ENCODE measurements at places on chromosomes 3 and 15.

DNA sequence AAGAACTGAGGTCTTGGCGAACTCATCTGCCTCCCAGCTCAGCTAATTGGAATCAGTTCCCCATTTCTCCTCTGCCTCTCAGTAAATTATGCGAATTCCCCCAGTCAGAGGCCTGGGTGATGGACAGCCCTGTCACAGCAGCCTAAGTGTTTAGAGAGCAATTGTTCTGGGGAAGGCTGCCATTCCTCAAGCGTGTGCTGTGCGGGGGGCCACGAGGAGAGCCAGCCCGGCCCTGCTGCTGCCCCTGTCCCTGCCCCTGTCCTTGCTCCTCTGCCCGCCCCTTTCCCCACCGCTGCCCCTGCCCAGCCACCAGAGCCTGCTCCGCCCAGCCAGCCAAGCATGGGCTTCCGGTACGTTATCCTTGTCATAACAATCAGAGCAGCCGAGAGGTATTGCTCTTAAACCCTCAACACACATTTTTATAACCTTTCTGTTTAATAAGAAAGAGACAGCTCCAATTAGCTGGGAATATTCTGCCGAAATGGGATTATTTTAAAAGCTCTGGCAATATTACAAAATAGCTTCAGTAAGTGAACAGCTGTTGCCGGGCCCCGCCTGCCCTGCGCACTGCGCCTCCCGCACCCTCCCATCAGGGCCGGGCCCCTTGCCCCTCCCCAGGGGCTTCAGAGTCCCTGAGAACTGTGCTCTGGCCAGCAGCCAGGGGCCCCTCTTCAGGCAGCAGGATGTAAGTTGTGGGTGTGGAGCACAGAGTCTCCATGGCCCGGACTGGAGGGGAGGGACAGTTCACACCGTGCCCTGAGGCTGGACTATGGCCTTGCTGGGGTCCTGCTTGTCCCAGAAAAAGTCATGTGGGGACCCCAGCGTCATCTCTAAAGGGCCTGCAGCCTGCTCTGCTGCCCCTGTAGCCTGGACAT, 12.4 kb upstream of the CACNA2D2 start:
- peak; percentile 9 for DNase-seq

DNA sequence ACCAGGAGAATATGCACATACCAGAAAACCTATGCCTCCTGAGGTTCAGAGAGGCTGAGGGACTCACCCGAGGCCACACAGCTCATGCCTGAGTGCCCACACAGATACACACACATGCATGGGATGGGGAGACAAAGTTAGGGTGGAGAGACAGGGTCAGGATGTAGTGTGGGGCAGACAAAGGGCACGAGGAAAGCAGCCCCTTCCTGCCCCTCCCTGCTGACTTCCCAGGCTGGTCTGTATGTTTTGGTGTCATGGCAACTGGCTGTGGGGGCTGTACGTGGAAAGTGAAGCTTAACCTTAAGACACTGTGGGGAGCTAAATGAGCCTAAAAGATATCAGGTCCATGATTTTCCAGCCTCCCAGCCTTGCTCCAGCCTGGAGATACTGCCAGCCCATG, 57.8 kb downstream of the EPHB3 start:
- DNase-seq = no peak

- no peak for DNase-seq
These were observed 103.9 kb downstream of the SHQ1 start for GRCh38 chr3:72744330-72744729.

DNA sequence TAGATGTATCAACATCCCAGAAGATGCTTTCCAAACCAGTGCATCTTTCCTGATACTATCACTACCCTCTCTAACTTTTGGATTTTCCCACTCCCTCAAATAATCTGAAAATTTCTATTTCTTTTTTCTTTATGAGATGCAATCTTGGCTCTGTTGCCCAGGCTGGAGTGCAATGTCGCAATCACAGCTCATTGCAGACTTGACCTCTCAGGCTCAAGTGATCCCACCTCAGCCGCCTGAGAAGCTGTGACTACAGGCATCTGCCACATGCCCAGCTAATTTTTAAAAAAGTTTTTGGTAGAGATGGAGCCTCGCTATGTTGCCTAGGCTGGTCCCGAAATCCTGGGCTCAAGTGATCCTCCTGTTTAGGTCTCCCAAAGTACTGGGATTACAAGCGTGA, 239.7 kb downstream of the SUCLG2 start:
- no peak for DNase-seq

- DNase-seq = no peak
These were observed 2.8 kb upstream of the RTP2 start for GRCh38 chr3:187705164-187705563.

GRCh38 chr3:138817695-138818094, 17.0 kb downstream of the PIK3CB start:
- DNase-seq = no peak

DNA sequence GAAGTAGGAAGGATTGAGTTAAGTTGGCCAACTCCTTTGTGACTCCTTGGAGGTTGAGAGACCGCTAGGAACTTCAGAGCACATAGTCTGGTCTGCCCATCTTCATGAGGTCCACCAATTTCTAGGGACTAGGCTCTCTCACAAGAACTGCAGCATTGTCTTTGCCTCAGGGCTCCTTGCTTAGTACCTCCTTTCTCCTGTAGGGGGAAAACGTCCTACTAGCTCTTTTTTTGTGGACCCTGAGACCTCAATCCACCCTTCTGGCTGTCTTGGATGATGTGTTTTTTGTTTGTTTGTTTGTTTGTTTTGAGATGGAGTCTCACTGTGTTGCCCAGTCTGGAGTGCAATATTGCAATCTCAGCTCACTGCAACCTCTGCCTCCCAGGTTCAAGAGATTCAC, 21.6 kb downstream of the REC114 start:
- DNase-seq = no peak

DNA sequence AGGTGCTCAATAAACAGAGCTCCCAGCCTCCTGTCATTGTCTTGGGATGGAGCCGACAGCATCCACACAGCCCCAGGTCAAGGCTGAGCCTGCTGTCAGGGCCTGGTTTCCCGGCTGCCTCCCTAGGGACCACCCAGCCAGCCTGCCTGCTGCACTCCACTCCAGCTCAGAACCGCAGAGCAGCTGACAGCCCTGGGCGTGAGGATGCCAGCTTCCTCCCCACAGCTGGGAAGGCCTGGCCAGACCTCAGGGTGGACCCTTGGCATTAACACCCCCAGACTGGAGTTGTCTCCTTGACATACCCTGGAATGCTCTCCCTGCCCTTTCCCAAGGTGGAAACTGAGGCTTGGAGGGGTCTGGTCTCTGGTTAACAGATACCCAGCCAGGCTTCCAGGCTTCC, 112.0 kb downstream of the WNT7A start:
- DNase-seq = no peak

DNA sequence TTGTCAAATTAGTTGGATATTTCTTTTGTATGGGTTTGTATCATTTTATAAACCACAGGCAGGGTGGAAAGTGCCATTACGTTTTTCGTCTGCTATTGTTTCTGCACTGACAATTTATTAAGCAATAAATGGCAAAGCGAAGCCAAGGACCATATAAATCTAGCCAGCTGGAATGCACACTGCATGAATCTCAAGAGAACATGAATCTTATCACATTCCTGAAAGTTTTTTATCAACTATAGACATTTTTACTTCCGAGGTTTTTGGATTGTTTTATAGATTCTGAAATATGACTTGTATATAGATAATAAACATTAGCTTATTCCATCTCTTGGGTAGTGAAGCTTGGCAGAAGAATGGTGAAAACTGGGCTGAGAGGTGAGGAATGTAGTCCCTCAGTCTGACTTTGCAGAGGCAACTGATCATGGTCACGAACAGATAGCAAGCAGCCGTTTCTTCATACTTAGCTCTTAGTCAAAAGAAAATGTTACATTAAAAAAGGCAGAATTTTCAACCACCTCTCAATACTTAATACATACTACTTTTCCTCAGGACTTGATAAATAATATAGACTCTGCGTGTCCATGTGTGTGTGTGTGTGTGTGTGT, 102.7 kb downstream of the OSBPL10 start:
- DNase-seq = no peak

DNA sequence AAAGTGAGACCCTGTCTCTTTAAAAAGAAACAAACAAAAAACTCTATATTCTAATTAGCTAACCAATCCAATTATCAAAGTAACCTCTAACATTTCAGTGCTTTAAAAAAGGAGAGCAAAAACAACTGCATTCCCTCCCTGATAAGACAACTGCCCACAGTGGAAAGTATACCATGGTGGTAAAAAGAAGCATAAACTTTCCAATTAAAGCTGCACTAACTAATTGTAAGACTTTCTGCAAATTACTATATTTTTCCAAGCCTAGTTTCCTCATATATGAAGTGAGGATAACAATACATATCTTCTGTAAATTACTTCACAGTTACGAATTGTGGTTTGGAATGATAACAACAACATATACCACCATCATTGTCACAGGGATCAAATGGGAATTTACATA, 35.5 kb downstream of the STAG1 start:
- no peak for DNase-seq

DNA sequence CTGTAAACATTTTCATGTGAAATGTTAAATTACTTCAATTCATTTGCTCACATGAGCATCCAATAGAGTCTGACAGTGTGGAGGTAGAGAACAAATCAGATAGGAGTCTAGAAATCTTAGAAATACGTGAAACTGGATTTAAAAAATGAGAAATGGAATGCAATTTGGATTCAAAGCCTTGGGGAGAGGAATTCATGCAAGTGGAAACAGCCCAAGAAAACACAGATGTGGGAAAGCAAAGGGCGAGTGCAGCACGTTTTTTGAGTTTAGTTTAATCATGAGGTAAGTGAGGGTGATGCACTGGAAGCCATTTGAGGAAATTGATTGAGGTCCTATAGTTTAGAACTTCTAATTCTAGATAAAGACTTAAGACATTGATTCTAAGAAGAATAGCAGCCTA, 434.7 kb downstream of the C3orf38 start:
- no peak for DNase-seq

- DNase-seq = peak; percentile 83
These were observed 357.8 kb upstream of the TBL1XR1 start for GRCh38 chr3:177554895-177555759.

- no peak for DNase-seq
These were observed 100.2 kb downstream of the LARS2 start for GRCh38 chr3:45488591-45488990.

GRCh38 chr15:65762914-65763787, 28.9 kb downstream of the DENND4A start:
- no peak for DNase-seq

- DNase-seq = no peak
These were observed 2.0 kb upstream of the TPRG1 start for GRCh38 chr3:189169728-189170127.

DNA sequence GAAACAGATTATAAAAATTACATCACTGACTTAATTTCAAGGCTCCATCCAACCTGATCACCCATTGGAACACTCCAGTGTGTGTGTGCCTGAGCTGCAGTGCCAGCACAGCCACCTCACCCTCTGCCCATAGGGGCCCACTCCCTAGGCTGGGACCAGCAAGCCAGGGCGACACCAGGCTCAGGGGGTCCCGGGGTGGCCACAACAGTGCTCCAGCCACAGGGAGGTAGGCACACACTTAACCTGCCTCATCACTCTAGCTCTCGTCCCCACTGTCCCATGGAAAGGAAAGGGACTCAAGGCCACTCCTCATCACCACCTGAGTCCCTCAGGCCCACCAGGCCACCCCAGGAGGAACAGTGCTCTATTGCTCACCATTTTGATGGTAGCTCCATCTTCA, 24.9 kb downstream of the ZXDC start:
- no peak for DNase-seq

DNA sequence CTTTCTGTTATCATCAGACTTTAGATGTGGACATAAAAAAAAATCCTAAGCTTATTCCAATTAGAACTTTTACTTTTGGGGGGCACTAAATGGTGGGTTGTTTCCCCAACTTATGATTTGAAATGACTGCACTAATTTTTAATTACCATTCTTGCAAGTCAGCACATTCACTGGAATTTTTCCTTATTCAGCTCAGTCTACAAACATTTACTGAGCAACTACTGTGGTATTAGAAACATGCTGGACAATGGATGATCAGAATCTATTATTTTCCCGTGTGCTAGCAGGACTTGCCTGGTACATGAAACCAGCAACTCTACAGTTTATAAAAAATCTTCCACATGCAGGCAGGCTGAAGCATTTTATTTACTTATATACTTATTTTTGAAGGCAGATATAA, 273.6 kb downstream of the FOXP1 start:
- no peak for DNase-seq

DNA sequence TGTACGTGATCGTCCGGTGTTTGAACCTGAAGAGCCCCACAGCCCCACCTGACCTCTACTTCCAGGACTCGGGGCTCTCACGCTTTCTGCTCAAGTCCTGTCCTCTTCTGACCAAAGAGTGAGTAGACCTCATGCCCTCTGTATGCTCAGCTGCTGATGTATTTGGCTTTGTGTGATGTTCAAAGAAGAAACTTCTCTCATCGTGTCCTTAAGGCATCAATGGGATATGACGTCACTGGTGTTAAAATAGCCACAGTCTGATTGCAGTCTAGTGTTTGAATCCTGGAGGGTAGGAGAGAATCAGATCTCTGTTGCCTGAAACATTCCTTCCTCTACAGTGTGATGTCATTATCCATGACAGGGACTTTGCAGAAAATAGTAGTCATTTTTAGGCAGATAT, 28.1 kb downstream of the ABHD2 start:
- DNase-seq = peak; percentile 61

DNA sequence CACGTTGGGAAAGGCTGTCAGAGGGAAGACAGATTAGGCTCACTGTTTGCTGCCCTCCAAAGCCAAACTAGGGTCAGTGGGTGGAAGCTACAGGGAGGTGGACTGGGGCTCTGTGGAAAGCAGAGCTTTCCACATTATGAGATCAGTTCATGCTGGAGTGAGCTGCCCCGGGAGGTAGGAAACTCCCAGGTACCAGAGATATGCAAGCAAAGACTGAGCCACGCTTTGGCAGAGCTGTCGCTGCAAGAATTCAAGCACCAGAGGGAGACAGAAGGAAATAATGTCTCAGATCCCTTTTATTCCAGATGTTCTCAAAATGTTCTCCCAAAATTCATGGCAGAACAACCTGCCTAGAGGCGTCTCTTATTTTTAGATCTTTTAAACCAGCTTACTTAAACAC, 286.6 kb downstream of the WDR72 start:
- no peak for DNase-seq

DNA sequence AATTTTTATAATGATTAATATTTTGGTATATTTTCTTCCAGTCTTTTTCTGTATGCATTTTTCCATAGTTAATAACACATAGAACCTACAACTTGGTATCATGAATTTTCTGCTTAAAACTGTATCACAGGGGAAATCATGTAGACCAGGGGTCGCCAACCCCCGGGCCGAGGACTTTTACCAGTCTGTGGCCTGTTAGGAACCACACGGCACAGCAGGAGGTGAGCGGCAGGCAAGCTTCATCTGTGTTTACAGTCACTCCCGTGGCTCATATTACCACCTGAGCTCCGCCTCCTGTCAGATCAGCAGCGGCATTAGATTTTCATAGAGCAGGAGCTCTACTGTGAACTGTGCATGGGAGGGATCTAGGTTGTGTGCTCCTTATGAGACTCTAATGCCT, 54.7 kb downstream of the RPL22L1 start:
- peak; percentile 29 for DNase-seq

DNA sequence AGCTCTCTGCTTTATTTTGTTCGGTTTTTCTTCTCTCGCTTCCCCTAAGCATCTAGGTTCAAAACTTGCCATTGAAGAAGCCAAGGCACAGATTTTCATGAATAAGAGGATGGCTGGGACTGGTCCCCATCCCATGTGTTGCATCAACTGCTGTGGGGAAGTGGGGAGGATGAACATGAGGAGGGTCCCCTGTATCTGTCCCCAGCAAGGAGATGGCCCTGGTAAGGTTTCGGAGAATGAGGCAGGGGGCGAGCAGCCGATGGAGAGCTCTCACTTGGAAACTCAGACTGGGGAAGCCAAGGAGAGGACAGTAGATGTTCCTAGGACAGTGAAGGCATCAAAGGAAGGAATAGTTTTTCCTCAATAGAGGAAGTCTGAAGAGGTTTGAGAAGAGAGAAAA, 142.0 kb upstream of the ATP2B2 start:
- DNase-seq = no peak
